Activated CD8-positive, alpha-beta memory T cell treated with anti-CD3 and anti-CD28 coated beads, Interleukin-2, amount 10 ng/mL, durations not matched to agents 7 days and 5 days (primary cell): ENCODE measurements at places on chromosomes 2 and 18. TPM values are rescaled to one million over a fixed set of nuclear protein-coding genes. Genes with fewer than 3 reads are reported as not detected.
A peak's percentile ranks its signal among the peaks of the same experiment; 100 is the strongest.

DNA sequence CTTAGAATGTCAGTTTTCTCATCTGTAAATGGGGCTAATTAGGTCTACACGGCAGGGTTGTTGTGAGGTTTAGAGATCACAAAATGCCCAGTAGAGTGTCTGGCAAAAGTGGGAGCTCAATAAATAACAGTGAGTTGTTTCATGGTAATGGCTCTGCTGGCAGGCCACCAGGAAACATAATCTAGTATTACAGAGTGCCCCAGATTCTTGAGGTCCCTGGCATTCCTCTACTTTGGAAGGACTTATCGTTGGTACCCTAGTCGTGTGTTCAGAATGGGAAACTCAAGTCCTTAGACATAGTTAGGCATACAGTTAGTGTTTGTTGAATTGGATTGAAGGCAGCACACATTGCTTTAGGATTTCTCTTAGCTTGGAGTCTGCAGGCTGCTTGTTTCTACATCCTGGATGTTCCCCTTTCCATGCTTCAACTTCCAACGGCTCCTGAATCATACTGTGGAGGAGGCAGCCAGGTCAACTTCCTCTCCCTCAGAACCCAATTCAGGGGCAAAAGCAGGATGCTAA is 161.5 kb upstream of the FOSL2 start:
- DNase-seq = no peak

The STON1 gene
- 2.4 TPM for total RNA-seq

DNA sequence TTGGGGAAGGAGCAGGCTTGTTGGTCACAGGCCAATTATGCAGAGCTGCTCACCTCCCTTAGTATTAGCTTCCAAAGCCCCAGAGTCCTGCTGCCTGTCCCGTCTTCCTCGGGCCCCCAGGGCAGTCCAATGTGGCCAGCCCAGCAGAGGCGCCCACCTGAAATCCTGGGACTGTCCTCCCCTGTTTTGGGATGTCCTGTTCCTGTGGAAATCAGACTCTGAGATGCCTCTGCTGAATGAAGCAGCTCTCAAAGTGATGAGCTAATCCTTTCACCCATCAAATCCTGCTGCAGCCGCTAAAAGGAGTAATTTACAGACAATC is 105.3 kb downstream of the CABLES1 start:
- no peak for DNase-seq

DNA sequence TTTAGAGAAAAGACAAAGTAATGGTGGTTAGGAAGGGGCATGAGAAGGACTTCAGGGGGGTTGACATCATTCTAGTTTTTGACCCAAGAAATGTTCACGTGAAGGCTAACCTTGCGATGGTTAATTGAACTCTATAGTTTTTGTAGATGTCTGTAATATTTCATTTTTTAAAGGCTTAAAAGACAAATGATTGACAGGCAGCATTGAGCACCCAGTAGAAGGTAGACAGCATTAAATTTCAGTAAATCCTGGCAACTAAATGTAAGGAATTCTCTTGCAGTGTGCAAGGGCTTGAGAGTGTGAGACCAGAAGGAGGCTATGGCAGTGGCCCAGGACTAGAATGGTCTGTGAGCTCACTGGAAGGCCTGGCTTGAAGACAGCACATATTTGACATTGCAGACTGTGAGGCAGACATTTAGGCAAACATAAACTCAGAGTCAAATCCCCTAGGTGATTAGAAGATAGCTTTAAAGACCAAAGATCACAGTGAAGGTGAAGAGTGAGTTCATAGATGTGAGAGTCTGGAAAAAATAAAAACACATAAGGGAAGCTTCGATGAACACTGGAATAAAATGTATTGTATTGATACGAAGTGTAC is 100.1 kb upstream of the MAP4K4 start:
- no peak for DNase-seq

The NYAP2 gene
- not detected for total RNA-seq

GRCh38 chr2:64899081-64899865 is 89.9 kb upstream of the SLC1A4 start:
- DNase-seq = no peak

The GAREM2 gene
- total RNA-seq = 2.5 TPM

GRCh38 chr2:44135771-44136170 is 32.9 kb upstream of the PPM1B start:
- DNase-seq = no peak

The EGR4 gene
- 0.09 TPM for total RNA-seq

The FEV gene
- total RNA-seq = not detected

DNA sequence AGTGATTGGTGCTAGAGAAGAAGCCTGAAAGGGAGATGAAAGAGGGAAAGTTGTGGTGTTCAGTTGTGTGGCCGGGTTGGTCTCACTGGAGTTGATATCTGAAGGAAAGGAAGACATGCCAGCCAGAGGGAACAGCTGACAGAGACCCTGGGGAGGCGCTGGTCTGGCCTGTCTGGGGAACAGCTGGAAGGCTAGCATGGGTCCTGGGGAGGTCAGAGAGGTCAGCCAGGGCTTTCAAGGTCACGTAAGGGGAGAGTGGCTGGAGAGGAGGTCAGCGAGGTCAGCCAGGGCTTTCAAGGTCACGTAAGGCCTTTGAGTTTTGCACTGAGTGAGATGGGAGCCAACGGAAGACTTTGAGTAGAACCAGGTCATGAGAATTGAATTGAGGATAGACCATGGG is 11.0 kb downstream of the DYSF start:
- DNase-seq = peak; percentile 12

DNA sequence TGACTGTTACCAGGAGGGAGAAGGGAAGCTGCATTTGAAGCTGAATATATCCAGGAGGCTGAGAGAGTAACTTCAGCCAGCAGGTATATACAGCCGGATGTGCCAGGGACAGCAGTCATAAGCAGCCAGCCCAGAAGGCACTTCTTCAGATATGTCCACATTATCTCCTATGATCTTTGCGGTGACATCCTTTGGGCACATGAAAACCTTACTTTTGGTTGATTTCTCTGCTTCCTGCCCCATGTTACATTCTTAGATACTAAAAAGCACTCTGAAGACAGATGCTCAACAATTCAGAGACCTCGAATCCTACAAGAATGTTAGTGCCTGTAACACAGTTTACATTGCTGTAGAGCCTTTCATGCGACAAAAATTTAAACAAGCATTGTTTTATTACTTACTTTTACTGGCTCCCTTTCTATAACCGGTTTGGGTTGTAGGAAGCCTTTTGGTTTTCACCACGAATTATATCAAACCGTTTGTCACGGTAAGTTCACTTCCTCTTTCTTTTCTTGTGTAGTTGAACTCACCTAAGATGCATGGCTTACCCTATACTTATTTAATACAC is 50.3 kb upstream of the TLK1 start:
- peak; percentile 80 for DNase-seq

GRCh38 chr2:99031481-99031880 is 95.5 kb upstream of the CRACDL start:
- DNase-seq = peak; percentile 56

The DNAH6 gene
- 0.85 TPM for total RNA-seq

DNA sequence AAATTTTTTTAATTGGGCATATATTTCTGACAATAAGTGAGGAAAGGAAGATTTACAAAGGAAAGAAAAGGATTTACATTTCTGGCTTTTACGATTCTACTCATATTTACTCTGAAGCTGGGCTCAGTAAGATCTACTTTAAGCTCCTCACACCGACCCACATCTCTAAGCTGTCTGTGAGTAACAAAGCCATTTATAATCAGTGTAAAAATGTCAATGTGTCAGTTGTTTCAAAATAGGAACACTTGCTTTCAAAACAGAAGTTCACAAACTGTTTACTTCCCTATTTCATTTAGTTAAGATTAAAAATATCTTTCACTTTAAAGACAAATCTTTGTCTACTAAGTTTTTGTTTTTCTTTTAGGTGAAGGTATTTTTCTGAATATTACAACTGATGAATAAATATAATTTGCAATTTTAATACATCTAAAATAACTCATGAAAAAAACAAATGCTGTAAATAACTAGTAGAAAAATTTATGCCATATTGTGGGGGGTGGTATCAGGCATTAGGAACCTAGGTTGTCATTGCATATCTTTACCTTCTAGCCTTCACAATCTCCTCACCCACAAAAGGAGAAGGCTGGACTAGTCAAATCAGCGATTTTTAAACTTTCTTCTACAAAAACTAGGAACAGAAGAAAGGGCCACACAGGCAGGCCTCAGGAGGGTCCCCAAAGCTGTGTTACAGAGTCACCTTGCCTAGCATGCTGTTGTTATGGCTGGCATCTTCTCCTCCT is 64.5 kb downstream of the TMEM131 start:
- DNase-seq = no peak

- no peak for DNase-seq
Observed at GRCh38 chr2:41736586-41736985, 311.2 kb upstream of the PKDCC start.

DNA sequence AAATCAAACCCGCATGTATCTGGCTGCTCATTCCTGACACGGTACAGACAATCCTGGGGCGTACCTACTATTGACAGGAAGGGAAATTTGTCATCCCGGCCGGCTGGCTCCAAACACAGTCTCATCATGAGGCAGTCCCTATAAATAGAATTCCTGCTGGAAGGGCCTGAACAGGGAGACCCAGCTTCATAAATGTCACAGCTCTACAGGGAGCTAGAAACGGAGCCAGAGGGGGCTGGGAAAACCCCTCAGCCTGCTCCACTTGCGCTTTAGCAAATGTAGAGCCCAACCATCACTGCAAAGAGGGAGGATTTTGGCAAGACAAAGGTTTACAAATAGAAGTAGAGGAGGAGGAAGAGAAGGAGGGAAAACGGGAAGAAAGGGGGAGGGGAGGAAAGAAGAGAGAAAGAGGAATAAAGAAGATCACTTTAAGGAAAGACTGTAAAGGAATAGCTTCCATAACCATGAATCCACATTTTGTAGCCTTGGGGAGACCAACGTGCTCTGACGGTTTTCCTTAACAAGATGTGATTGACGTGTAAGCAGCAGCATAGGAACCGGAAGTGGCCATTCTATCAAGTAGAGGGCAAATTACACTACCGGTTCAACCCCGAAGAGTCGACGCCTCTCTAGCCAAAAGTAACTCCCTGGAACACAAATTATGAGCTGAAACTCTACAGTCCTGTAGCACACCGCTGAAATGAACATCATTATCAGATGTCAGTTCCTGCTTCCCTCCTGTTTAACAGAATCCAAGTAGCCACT is 56.8 kb upstream of the TTN start:
- DNase-seq = no peak

DNA sequence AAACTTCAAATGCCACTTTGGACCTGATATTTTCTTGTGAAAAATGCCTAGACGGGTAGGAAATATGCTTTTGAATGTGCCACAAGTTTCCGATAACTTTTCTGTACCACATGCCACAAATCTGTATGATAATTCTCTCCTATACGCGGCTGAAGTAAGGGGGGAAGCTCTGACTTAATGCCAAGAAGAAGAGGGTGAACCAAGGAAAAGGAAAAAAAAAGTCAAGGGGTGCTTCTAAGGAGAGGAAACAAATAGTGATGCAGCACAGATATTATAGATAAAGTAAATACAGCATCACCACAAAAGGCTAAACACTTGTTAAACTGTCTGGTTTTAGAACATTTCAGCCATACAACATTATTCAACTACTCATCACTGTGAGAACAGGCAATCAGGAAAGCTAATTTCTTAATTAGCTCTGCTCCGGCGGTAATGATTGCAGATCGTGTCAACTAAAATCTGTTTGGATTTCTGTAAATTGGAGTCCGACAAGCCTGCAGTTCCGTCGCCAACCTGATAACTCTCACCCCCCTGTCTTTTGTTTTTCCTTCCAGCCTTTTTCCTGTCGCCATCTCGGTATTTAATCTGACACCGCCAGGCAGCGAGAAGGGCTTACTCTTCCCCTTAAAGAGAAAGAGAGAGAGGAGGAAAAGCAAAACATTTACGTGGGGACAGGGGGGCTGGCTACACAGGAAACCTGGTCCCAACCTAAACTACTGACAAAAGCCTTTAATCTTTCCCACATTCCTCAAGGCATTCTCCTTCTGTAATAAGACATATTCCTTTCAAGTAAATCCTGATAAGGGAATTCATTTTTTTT is 67.5 kb downstream of the ZEB2 start:
- no peak for DNase-seq

The SLC9A4 gene
- 0.05 TPM for total RNA-seq

DNA sequence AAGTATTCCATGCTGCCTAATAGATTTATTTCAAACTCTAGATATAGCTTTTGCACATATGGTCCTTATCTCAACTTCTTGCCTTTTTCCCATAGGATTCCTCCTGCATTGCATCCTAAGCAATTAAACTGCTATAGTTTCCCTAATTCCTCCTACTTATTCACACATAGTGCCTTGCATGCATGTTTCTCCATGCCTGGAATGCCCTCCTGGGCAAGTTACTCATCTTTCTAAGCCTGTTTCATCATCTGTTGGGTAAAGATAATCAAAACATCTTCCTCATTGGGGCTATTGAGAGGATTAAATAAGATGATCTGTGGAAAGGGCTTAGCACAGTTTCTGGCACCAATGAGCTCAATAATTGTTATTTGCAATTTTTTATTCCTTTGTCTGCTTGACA is 726.5 kb downstream of the SLC4A3 start:
- no peak for DNase-seq

The FMNL2 gene
- total RNA-seq = 0.26 TPM

DNA sequence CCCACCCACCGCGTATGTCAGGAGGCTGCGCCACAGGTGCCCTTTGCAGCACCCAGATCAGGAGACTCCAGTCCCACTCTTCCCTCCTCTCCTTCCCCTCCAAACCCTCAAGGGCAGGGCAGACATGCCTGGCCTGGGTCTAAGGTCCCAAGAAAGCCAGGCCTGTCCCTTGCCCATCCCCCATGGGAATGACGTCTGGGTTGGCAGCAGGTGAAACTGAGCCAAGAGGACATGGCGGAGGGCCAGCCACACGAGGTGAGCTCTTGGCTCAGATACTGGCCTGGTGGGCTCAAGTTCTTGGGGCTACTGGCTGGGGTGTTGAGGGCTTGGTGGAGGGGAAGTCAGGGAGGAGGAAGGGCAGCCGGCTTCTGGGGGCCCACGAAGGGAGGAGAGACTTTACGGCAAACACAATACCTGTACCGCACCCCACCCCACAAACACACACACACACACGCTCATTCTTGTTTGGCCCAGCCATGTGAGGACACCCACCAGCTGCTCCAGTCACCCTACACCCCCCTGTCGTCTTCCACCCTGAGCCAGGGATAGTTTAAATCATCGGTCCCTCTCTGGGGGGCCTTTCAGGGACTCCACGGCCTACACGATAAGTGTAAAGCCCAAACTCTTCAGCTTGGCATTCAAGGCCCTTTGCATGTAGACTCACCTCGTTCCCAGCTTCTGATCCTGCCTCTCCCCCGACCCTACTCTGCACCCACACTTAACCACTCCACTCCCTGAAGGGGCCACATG is 24.1 kb upstream of the TNS1 start:
- DNase-seq = no peak

The HOXD12 gene
- total RNA-seq = not detected
